ENCODE measurements at places on chromosomes 16 and 17.

DNA sequence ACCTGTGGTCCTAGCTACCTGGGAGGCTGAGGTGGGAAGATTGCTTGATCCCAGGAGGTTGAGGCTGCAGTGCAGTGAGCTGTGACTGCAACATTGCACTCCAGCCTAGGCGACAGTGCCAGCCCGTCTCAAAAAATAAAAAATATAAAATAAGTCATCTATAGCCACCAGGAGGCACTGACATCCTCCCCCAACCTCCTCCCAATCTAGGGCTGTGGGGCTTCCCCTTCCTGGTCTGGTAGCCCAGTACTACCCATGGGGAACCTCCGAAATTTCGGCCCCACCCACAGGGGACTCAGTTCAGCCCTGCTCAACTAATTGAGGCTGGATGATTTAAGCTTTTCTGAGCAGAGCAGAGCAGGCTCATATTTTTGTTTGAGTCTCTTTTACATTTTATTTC, 3.2 kb downstream of the ZSCAN10 start:
- DNase-seq: no peak

DNA sequence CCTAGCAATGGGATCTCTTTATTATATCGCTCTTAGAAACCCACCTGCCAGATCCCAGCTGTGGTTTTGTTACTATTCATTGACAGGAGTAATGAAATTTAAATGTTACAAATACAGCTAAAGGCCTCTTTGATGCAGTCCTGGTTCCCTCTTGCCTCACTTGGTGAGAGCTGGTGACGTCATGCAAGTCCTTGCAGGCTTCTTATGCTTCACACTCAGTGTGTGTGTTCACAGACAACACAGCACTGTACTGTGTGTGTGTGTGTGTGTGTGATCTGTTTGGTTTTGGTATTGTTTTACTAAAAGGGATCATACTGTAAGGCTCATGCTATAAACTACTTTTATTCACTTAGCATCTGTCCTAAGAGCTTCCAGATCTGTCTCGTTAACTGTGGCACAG, 75.0 kb downstream of the USP22 start:
- no peak for DNase-seq

- no peak for DNase-seq
Measured at GRCh38 chr17:42920922-42921321, 20.3 kb downstream of the G6PC1 start.

- no peak for DNase-seq
Measured at GRCh38 chr17:74148901-74149596, 54.4 kb upstream of the RPL38 start.
